ENCODE measurements at places on chromosomes 13 and 19.

GRCh38 chr19:39516270-39516669 is 1.3 kb downstream of the SELENOV start:
- no peak for DNase-seq

- DNase-seq: no peak
Observed at GRCh38 chr13:22287343-22287920, 616.6 kb downstream of the FGF9 start.

GRCh38 chr13:97497400-97497799 is 63.4 kb downstream of the RAP2A start:
- DNase-seq: no peak

DNA sequence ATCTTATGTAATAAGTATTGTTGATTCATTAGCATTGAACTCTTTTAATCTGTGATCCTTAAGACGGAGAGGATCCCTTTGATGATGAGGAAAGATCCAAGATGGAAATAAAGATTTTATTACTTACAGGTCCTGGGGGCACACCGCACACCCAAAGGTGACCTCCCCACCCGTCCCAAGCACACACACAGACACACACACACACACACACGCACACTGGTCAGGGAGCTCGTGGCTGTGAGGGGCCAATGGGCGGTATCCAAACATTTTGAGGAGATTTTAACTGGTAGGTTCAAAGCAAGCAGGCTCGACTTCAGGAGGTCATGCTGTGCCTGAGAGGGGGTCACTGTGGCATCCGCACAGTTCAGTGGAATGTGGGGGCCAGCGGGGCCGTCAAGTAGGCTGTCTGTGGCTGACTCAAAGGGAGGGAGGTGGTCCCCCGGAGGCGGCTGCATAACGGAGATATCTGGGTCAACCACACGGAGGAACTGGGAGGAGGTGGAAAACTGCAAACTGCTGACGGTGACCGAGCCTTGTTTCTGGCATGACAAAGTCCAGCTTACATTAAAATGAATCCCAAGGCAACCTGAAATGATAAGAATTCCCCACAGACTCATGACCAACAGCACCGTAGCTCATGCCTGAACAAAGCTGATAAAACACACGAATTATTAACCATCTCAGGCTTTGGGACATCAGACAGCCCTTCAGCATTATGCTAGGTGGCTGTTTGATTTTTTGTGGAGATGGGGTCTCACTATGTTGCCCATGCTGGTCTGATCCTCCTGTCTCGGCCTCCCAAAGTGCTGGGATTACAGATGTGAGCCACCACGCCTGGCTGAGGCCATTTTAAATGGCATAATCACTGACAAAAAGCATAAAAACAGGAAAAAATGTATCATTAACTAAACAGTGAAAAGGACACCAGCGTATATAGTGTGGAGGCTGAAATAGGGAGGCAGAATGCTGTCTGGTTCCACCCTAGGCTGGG is 20.9 kb upstream of the SIGLEC11 start:
- no peak for DNase-seq

DNA sequence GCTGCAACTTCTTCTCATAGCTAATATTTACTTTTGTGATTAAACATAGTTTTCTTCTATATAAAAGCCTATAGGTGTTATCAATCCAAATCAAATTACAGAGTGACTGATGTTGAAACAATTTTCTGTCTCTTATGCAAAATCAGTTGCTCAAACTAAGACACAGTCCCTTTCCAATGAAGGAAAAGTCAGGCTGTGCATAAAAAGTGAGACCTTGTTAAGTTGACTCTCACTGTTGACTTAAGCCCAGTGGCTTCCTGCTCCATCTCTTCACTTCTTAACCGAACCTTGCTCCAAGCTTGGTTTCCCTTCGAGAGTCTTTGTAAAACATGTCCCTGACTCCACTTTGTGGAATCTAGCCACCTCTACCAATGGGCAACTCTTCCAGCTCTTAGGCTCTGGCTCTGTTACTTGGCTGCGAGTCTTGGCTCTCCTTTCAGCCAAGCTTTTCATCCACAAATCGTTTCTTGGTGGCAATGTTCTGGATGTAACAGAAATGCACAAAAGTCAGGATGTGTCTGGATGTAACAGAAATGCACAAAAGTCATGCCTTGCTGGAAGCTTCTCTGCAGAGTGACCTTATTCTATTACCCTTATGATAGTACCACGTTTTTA is 118.9 kb downstream of the LIG4 start:
- no peak for DNase-seq

GRCh38 chr19:18683958-18684641 is 620 bp downstream of the CRTC1 start:
- DNase-seq: no peak

- no peak for DNase-seq
Observed at GRCh38 chr19:58568453-58569130, 4.5 kb downstream of the MZF1 start.

DNA sequence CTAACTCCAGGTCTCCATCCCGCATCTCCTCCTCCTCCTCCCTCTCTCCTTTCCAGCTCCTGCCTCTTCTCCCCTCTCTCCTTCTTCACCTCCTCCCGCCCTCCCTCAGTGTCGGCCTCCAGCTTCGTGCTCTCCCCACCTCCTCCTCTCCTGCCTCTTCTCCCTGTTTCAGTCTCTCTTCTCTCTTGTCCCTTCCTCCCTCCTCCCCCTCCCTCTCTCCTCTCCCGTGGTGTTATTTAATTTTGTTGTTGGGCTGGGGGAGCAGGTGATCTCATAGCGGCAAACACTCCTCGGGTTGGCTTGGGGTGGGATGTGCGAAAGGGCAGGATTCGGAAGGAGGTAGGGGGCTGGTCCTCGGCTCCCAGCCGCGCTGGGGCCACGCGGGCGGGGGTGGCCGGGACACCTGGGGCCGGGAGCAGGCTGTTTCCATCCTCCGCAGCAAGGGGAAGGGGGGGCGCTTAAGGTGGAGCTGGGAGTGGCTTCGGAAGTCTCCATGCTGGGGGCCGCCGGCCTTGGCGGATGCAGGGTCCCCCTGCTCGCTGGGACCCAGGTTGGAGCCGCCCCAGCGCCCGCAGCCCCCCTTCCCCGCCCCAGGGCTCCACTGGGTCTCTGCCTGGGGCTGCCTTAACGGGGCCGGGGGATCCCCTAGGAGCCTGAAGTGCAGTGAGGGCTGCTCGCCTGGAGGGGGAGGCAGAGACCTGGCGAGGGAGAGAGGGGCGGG is at the start of gene CA11:
TSS of gene CA11 (minus strand) at position 187 of the 721 bp plus-strand sequence. CDS start 555 bp downstream, outside the sequence.
- peak; percentile 89 for DNase-seq

GRCh38 chr13:110422913-110423688 is 116.0 kb downstream of the COL4A2 start:
- no peak for DNase-seq
